WTC11 (cell line): ENCODE measurements at places on chromosomes 1 and 21.
A peak's percentile ranks its signal among the peaks of the same experiment; 100 is the strongest.

GRCh38 chr1:8777867-8778266, 39.6 kb downstream of the RERE start:
- no peak for DNase-seq

- no peak for DNase-seq
Measured at GRCh38 chr1:165549973-165550372, 6.2 kb downstream of the LRRC52 start.

GRCh38 chr1:156407344-156407743, 38.3 kb downstream of the RHBG start:
- no peak for DNase-seq

DNA sequence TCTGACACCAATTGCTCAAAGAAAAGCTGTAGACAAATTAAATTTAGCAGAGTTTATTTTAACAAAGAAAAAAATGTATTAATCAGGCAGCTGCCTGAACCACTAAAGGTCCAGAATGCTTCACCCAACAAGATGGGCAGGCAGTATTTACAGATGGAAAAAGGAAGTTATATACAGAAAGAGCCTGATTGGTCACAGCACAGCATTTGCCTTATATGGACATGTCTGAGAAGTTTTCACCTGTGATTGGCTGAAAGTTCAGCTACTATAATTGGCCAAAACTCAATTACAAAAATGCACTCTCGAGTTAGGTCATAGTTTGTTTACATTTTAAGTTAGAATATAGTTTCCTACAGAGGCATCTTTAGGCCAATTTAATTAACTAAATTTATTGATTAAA, 15.1 kb upstream of the FMO1 start:
- DNase-seq: no peak

DNA sequence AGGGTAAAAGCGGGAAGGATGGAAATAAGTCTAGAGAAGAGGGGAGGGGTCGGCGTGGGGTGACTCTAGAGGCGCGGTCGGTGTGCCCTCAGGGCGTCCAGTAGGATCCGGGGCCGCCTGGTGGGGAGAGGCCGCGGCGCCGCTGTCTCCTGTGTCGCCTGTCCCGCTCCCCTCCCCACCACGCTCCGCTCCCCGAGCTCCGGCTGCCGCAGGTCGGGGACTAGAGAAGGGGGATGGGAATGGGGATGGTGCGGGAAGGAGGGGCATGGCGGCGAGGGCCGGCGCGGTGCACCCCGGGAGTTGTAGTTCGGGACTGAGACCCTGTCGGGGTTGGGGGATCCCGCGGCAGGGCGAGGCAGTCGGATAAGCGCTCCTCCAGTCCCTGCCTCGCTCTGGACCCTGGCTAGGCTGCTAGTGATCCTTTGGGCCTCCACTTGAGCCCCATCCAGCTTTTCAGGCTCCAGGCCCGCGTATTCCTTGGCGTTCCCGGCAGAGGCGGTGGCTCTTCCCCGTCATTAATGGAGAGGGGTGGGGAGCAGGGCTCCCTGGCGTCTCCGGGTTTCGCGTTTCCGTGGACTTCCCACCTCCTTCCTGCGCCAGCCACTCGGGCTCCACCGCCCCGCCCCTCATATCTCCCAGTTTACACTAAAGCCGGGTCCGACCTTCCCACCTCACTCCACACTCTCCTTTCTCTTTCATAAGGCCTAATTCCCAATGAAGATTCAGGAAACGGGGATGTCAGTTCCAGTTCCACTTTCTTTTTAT, at the start of gene ENTREP3:
TSS of gene ENTREP3 (minus strand) at position 241 of the 765 bp plus-strand sequence. CDS start 606 bp downstream, outside the sequence.
- peak; percentile 95 for DNase-seq

- DNase-seq: no peak
Measured at GRCh38 chr1:182643699-182644098, 39.5 kb upstream of the RGS16 start.

- no peak for DNase-seq
Measured at GRCh38 chr21:29092102-29092959, 18.9 kb upstream of the CCT8 start.

- DNase-seq: no peak
Measured at GRCh38 chr1:163528710-163529348, 207.1 kb downstream of the NUF2 start.

- peak; percentile 25 for DNase-seq
Measured at GRCh38 chr1:53552146-53552861, 93.1 kb downstream of the DMRTB1 start.

- no peak for DNase-seq
Measured at GRCh38 chr1:93960641-93961147, 51.5 kb upstream of the GCLM start.

DNA sequence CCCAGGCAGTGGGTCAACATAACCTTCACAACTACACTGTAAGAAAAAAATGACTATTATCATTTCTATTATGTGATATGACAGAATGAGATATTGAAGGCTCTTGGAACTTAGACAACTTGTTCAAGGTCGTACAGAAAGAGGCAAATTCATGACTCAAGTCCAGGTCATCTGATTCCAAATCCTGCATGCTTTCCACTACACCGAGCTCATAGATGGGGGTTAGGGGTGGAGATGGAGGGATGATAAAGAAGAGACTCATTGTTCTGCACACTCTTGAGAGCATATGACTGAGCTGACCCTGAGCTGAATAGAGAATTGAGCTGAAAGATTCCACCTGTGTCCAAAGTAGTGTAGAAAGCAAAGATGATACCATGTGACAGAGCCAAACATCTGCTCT, 2.8 kb downstream of the FCRL6 start:
- DNase-seq: no peak

DNA sequence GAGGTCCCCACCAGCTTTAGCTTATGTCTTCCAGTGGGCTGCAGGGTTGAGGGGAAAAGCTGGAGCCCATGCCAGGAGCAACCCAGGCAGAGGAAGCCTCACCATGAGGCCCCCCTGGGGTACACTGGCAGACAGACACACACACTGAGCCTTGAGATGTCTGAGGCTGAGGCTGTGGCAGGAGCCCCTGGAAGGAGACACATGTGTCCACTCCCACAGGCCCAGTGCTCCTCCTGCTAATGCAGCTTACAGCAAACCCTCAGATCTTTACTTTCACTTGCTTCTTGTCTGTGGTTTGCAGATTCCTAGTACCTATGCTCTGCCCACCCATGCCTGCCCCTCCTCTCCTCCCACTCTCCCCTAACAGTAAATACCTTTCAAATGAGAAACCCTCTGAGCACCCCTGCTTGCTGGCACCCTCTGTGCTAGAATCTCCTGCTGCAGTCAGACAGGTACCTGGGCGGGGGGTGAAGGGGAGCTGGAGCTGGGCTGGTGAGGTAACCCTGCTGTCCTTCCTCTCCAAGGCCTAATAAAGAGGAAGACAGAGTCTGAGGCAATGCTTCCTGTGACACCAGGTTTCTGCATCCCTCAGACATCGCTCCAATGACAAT, 63.4 kb upstream of the NEK2 start:
- DNase-seq: no peak

GRCh38 chr21:17436626-17437111, 76.2 kb upstream of the CXADR start:
- DNase-seq: no peak

GRCh38 chr1:4657244-4657789, 2.9 kb downstream of the AJAP1 start:
- no peak for DNase-seq

DNA sequence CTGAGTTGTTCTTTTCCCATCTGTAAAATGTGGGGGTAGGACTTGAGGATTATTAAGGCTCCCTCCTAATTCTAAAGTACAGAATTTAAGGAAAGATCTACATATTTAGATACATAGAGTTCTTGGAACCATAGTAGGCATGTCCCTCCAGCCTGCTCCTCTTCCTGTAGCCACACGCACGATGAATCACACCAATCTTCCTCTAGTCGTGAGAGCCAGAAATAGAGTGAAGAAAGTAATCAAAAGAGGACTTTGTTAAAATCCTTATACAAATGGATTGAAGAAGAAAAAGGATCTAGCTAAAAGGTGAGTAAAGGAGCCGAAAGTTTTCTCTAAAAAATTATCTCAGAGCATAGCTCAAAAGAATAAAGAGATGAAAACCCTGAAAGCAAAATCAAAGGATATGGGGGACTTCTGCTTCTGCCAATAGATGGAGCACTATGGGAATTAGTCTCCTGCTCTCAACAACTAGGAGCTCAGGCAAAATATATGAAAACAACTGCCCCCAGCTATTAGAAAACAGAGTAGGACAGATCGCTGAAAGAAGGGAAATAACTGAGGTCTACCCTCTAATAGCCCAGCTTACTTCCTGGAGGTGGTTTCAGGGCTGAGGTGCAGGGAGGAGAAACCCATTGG, 8.5 kb downstream of the C1orf141 start:
- no peak for DNase-seq

DNA sequence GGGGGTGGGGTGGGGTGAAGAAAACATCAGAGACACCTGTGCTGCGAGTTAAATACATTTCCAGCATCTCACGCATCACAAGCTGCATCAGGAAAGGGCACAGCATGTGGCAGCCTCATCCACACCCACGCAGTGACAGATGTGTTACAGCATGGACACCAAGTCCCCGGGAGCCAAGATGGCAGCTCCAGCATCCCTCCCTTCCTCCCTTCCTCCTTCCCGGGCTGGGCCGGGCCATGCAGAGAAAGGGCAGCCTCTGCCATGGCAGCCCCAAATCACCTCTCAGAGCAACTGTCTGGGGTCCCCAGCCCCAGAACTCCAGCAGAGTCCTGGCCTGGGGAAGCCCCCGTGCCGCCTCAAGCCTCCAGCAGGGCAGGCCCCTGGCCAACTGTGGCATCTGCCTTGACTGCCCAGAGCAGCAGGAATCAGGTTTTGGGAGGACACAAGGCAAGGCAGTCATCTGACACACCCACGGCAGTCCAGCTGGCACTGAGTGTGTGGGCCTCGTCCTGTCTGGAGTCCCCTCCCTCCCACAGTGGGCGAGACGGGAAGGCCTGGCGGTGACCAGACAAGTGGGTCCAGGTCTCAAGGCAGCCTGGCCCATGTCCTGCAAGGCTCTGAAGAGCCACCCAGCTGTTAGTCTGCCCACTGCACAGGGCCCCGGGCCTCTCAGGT, 6.2 kb downstream of the SMIM1 start:
- no peak for DNase-seq

GRCh38 chr1:152983234-152983633, 647 bp upstream of the SPRR1A start:
- DNase-seq: no peak

- no peak for DNase-seq
Measured at GRCh38 chr1:153888533-153888932, 34.2 kb downstream of the GATAD2B start.

DNA sequence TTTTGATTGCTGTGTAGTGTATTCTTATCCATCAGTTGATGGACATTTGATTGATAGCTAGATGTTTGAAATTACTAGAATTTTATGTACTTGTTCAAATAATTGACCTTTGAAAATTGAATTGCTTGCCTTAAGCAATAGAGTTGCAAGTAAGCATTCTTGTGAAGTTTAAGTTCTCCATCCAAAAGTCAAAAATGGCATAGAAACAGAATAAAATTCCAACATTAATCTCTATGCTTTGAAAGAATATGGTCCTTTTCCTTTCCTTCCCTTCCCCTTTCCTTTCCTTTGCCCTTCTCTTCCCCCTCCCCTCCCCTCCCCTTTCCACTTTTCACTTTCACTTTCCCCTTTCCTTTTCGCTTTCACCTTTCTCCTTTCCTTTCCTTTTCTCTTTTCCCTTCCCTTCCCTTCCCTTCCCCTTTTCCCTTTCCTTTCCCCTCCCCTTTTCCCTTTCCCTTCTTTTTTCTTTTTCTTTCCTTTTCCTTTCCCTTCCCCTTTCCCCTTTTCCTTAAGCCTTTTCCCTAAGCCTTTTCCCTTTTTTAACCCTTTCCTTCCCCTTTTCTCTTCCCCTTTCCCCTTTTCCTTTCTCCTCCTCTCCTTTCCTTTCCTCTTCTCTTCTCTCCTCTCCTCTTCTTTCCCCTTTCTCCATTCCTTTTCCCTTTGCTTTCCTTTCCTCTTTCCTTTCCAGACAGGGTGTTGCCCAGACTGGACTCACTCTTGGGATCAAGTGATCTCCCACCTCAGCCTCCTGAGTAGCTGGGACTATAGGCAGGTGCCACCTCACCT, 67.4 kb downstream of the SASS6 start:
- DNase-seq: no peak

GRCh38 chr1:6477039-6477820, 11.3 kb upstream of the TNFRSF25 start:
- DNase-seq: no peak

DNA sequence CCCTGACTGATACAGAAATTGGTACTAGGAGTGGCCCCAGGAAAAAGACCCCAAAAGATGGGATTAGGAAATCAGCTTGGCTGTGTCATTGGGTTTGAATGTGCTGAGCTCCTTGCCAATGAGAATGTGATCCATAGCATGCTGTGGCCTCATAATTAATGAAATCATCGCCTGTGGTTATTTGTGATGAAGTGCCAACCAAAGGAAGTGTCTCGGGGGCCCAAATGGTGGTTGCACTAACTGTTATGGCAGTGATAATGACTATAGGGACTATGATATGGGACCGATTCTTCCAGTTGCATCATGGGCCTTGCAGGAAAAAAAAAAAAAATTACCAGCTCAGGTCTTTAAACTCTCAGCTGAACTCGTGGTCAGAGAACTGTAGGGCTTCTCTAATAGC, 15.4 kb upstream of the ZDHHC18 start:
- DNase-seq: no peak

DNA sequence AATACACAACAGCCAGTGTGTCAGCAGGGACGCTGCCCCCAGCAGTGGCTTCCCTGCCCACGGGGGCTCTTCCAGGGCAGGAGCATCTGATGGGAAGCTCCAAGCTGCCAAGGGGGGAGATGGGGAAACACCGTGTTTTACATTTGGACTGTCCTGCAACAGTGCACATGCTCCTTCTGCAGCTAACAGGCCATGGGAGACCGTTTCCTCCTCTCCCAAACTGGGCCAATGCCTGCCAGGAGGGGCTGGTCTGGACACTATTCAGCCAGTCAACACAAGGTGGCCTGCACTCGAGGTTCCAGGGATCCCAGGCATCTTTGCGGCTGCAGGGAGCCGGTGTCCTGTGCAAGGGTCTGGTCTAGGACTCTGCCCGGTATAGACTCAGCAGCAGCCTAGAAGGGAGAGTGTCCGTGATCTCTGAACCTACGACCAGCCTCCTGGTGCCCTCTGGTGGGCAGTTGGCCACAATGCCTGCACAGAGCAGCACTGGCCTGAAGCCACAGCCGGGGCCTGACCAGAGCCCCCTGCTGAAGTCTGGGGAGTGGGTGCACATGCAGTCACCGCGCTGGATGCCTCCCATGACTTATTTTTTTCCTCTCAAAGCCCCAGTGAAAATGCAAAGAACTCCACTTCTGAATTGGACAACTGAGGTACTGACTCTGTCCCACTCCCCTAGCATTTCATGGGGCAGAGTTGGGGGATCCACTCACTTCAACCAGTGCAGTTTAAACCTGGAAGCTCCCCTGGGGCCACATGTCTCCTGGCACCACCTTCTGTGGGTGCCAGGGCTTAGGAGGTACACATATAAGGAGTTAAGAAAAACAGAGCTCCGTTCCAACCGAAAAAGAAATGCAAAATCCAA, 33.3 kb downstream of the RCC2 start:
- peak; percentile 89 for DNase-seq

GRCh38 chr21:44505673-44506278, 34.2 kb downstream of the KRTAP10-1 start:
- no peak for DNase-seq

DNA sequence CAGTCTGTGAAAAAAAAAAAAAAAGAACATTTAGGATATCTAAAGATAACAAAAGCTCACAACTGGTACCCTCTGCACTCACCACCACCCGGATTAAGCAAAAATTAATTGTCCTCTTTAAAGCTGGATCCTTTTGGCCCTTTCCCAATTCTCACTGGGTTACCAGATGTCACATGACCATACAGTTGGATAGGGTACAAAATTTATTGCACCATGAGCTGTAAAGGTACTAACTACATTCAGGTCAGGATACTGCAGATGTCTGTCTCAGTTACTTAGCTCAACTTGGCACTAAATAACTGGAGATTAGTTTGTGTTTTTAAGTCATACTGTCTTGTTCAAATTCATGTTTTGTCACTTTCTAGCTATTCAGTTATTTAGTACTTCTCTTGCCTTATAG, 96.3 kb downstream of the GPATCH2 start:
- DNase-seq: no peak
